ENCODE measurements at places on chromosomes 7 and 10.

GRCh38 chr7:114298011-114298410 is 116.6 kb upstream of the FOXP2 start:
- DNase-seq: no peak

DNA sequence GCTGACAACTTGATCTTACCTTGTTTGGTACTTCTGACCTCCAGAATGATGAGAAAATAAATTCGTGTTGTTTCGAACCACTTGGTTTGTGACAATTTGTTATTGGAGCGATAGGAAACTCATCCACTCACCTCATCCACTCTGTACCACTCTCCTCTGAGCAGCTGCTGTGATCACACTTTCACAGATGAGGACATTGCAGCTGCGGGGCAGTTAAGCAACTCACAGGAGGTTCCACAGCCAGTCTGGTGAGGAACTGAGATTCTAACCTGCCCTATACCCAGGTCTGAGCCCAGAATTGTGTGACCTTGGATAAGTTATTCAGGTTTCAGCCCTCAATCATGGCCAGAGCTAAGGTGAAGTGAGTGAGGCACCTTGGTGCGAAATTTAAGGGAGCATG is 35.2 kb downstream of the BTBD16 start:
- DNase-seq: no peak

DNA sequence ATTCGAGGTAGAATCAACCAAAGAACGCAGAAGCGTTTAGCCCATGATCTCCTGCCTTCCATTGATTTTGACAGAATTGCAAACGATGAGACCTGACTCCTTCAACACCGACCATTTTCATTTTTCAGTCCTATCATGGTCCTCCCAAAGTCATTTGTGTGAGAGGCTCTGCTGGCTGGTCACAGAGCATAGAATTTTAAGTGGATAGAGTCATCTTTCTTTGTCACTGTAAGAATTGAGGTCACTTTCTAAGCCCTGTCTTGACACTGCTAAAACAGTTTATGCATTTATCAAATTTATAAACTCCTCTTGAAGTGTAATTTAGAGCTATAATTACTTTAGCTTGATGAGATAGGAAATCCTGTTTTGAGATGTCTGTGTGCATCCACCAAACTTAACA is 72.0 kb downstream of the UBE3C start:
- DNase-seq: no peak

DNA sequence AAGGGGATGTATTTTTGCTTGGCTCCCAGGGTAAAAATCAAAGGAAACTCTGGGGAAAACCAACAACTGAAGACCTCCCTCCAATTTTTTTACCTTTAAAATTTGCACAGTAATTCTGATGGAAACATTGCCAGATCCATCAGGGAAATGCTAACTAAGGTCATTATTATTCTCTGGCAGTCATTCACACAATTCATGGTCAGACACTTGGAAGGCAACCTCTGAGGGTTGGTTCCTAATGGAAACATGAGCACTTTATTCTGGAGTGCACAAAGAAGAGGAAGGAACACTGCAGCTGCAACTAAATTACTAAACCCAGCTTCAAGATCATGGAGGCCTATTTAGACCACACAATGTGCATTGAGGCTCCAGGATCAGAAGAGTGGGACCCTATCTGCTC is 34.2 kb downstream of the SRI start:
- no peak for DNase-seq

- DNase-seq: no peak
These were observed 183.9 kb upstream of the GHITM start for GRCh38 chr10:83955406-83955805.

- no peak for DNase-seq
These were observed 103.4 kb upstream of the SDK1 start for GRCh38 chr7:3197567-3198213.

- no peak for DNase-seq
These were observed 48.1 kb downstream of the WIPF3 start for GRCh38 chr7:29854257-29854938.

All from activated CD4-positive, alpha-beta T cell treated with anti-CD3 and anti-CD28 coated beads, Interleukin-2, amount 50 U/mL, for 24 hours (primary cell).